HCT116 (cell line): ENCODE measurements at places on chromosomes 7 and 10.

GRCh38 chr10:17527514-17528146 is 73.2 kb upstream of the ST8SIA6 start:
- DNase-seq = no peak

GRCh38 chr7:87935384-87935706 is 1.3 kb downstream of the ADAM22 start:
- no peak for DNase-seq

DNA sequence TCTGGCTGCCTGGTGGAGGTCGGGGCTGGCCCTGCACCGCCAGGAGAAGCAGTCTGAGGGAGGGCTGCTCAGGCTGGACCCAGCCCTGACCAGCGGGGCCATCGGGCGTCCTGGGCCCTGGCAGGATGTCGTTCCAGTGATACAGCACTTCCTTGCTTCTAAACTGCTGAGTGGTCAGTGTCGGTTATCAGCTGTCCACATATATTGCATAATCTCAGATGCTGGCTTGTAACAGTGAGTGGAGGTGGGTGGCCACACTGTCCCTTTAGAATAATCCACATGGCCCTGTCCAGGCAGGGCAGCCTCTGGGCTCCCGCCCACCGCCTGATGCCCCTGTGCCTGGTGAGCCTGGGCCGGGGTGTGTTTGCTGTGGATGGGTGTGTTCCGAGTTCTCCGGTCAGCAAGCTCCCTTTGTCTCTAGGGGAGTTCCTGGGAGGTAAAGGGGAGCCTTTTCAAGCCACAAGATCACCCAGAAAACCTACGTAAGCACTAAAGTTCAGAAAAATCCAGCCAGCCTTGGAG is 86.1 kb downstream of the LHPP start:
- no peak for DNase-seq

- no peak for DNase-seq
These were observed 11.8 kb upstream of the CALD1 start for GRCh38 chr7:134767520-134768168.
